ENCODE measurements at places on chromosomes 1 and 21. TPM values are rescaled to one million over a fixed set of nuclear protein-coding genes. Genes with fewer than 3 reads are reported as not detected.

- DNase-seq: no peak
Observed at GRCh38 chr21:35025206-35026152, 23.6 kb downstream of the RUNX1 start.

DNA sequence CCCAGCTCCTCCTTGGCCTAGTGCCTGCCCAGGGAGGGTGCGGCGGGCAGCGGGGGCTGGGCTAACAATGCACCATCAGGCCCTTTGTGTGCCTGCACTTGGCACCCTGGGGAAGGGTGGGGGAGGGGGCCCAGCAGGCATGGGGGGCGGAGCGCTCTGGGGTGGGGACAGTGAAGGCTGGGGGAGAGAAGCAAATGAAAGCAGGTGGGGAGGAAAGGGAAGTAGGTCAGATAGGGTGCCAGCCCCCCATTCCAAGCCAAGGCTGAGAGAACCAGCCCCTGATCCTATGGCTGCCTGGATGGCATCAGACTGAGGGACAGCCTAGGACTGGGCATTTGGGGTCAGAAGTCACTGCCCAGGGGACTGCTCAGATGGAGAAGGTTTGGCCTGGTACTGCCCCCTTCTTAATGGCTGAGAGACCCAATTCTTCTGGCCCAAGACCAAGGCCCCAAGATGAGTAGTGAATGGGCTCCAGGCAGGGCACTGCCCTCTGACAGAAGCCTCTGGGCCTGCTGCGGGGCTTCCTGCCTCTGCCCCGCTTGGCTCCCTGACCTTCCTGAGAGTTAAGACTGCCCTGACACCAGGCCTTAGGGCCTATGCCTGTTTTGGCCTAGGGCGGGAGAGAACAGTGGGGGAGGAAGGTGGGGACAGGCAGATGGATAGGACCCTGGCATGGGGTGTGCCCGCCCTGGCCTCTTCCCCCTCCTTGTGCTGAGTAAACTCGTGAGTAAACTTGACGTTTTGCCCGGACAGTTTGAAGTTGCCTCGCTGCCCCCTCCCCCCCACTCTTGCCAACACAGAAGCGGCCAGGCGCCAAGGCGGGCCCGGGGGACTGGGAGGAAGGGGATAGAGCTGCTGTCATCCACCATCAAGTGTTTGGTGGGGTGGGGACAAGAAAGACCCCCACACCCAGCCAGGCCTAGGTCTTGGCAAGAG is 2.7 kb downstream of the ZBTB7B start:
- DNase-seq: peak; percentile 92

- no peak for DNase-seq
Observed at GRCh38 chr1:9198538-9199361, 35.8 kb upstream of the H6PD start.

DNA sequence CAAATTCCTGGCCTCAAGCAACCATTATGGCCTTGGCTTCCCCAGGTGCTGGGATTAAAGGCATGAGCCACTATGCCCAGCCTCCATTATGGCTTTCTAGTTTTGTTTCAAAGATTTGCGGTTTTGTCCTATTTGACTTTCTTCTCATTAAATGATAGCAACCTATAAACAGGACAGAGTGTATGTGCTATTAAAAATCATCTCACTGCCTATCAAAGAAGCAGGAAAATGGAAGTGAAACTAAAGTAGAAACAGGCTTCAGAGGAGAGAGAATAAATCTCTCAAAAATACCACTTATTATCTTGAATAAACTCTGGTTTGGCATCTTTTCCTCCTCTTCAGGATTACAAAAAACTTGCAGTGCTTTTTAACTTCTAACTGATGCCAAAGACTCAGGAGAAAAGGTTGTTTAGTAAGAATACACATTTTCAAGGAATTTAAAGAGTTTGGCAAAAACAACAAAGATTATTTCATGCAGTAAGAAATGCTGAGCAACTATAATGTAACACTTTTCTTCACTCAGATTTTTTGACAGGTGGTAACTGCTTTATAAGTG is 28.7 kb downstream of the ACBD3 start:
- DNase-seq: no peak

- peak; percentile 89 for DNase-seq
Observed at GRCh38 chr1:7667625-7668218, 103.4 kb upstream of the VAMP3 start.

GRCh38 chr1:225425201-225425786 is 2.5 kb downstream of the LBR start:
- DNase-seq: no peak

GRCh38 chr1:160030657-160031364 is 979 bp downstream of the PIGM start:
- DNase-seq: no peak

- no peak for DNase-seq
Observed at GRCh38 chr1:70811815-70812214, 235.8 kb downstream of the PTGER3 start.

- DNase-seq: no peak
Observed at GRCh38 chr1:180482425-180483275, 19.7 kb downstream of the ACBD6 start.

DNA sequence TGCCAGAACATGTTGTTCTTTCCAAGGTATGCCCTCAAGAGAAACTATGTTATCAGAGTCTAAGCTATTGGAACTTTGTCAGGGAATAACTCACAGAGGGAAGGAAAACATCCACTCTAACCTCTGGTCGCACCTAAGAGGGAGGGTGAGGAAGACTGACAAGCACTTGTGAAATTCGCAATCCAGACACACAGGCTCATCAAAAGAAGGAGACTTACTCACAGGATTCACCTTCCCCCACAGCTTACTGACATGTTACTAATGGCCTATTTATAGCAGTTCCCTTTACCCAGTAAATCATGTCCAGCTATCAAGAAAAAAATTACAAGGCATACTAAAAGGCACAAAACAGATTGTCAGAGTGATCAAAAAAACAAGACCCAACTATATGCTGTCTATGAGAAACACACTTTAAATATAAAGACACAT is 36.9 kb downstream of the WDR64 start:
- no peak for DNase-seq

DNA sequence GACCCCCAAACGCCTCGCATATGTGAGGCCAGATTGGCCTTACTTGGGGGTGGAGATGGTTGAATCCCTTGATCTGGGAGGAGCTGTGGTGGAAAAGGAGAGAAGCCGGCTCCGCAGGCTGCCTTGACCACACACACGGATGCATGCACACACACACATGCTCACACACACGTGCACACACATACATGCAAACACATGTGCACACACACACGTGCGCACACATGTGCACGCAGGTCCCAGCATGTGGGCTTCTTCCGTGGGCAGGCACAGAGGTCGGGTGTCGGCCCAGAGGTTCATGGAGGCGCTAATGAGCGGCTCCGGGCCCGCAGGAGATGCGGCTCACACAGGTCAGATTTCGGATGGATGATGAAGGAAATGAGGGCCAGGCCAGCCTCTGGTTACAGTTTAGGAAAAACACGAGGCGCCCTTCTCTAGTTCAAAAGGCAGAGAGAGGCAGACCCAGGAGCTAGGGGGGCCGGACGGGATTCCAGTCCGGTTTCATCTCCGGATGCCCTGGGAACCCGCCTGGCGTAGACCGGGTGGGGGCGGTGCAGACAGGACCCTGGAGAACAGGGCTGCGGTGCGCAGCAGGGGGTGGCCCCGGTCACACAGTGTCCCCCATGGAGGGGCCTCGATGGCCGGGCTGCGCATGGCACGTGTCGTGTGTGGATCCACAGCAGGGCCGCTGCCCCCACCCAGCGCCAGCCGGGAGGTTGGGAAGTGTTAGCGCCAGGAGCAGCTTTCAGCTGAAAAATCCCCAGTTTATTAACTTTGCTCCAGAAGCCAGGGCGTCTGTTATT is 91.1 kb upstream of the ACTRT2 start:
- DNase-seq: no peak

IL20 gene
- total RNA-seq: not detected

BSDC1 gene
- total RNA-seq: 58.6 TPM

C1orf53 gene
- total RNA-seq: 7.0 TPM
